ENCODE measurements at places on chromosomes 3 and 15.

DNA sequence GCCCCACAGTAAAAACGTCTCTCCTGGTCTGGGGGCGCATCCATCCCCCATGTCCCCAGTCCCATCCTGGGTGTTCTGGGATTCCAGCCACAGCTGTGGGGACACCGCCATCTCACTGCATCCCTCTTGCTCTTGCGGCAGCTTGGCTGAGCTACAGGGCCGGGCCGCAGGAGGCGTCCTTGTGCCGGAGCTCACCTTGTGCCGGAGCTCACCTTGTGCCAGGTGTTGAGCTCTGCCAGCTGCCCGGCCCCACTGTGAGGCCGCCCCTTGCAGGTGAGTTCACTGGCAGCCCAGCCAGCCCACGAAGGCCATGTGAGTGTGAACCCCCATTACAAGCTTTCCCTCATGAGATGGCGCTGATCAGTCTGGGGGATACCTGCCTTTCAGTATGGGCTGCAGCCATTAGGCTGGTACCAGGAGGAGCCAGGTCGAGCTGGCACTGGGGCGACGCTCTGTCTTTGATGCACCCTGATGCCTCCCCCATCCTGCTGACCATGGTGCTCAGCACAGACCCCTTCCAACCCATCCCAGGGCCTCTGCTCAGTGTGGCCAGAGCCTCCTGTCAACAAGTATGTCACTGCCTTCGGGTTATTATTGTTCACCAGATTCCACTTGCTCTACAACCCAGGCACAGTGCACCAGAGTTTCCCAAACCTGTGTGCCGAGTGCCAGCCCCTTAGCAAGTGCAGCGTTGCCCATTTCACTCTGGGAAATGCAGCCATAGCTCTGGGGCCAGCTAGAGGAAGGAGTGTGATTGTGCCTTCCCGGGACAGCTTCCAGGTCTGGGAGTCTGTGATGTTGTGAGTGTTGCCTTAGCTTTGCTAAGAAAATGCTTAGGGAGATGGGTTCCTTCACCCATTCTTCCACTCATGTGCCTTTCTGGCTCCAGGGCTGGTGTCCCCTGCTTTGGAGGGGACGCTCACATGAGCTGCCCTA is 105.7 kb downstream of the APBA2 start:
- no peak for DNase-seq

- DNase-seq, result no peak
Measured at GRCh38 chr15:75369897-75370581, 1.6 kb upstream of the MAN2C1 start.

- no peak for DNase-seq
Measured at GRCh38 chr15:27361438-27361837, 390.5 kb downstream of the GABRG3 start.

DNA sequence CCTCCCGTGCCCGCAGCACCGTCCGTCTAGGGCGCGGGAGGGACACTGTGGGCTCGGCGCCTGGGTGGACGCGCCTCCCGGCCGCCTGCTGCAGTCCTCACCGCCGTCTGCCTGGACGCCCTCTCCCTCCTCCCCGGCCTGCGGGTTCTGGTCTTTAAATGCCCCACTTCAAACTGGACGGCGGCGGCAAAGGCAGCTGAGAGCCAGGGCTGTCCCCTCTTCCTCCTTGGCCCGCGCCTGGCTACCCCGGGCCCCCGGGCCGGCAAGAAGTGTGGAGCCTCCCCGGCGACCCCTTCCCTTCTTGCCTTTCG is 426 bp downstream of the CBLB start:
- peak; percentile 77 for DNase-seq

- DNase-seq, result no peak
Measured at GRCh38 chr3:169759256-169759655, 5.6 kb downstream of the TERC start.

DNA sequence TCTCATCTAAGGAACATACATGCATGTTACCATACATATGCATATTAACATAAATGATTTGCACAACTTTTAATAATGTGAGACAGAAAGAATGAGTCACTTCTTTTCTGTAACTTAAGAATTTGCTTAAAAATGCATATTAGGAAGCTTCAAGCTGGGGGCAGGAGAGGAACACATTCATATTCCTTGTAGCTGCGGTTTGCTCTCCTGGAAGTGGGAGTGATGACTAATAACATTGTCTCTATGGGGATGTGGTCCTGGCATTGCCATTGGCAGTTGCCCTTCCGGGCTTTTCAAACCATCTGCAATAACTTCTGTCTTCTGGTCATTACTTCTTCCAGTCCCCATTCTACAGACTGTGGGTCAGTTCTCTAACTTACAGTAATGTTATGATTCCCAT is 15.6 kb downstream of the CHST2 start:
- DNase-seq, result peak; percentile 44

DNA sequence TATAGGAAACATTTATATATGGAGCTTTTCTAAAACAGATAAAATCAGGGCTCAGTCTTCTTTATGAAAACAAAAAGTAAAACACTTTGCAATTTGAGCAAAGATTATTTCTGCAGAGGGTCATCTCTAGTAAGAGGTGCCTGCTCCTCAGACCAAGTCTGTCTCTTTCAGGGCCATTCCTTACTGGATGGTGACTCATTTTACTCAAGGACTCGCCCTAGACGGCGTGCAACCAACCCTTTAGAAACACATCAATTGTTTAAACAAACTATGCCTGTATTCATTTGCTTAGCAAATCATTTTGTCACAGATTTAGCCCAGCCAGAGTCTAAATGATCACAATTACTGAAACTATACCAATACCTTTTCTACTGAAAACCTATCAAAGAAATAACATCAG is 242.8 kb upstream of the ICE2 start:
- no peak for DNase-seq
